ENCODE measurements at places on chromosomes 4 and X.

DNA sequence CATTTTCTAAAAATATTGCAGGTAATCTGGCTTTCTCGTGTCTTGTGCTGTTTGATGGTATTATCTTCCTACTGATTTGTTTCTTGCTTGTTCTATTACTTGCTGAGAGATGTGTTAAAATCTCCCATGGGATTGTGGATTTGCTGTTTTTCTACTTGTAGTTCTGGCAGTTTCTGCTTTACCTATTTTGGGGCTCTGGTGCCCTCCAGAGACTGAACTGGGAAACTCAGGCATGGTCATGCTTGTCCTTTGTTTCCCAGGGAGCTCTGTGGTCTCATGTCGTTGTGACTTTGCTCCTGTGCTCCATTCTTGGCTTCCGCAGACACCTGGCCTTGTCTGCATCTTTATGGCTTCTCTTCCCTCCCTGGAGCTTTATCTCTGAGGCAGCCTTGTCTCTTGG is 39.5 kb downstream of the NSD2 start:
- no peak for DNase-seq

DNA sequence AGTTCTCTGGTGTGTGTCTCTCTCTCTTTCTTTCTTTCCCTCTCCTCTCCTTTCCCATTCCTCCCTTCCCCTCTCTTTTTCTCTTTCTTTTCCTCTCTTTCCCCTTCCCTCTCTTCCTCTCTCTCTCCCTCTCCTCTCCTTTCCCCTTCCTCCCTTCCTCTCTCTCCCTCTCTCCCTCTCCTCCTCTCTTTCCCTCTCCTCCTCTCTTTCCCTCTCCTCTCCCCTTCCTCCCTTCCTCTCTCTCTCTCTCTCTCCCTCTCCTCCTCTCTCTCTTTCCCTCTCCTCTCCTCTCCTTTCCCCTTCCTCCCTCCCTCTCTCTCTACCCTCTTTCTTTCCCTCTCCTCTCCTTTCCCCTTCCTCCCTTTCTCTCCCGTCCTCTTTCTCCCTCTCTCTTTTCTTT is 12.4 kb upstream of the EOLA1 start:
- DNase-seq = no peak

DNA sequence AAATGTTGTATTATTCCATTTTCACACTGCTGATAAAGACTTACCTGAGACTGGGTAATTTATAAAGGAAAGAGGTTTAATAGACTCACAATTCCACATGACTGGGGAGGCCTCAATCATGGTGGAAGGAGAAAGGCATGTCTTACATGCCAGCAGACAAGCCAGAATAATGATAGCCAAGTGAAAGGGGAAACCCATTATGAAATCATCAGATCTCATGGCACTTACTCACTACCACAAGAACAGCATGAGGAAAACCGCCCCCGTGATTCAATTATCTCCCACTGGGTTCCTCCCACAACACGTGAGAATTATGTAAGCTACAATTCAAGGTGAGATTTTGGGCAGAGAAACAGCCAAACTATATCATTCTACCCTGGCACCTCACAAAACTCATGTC is 2535.1 kb downstream of the ARAP2 start:
- DNase-seq = no peak

DNA sequence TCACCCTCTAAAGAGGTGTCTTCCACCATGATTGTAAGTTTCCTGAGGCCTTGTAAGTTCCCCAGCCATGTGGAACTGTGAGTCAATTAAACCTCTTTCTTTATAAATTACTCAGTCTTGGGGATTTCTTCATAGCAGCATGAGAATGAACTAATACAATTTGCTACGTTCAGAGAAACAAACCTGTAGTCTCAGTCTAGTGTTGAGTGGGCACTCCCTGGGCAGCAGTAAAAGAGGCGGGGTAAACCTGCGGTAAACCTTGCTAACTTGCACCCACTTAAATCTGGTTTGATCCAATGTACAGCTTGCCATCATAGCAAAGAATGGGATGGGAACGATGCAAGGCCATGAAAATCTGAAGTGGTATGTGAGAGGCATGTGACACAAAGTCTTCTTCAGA is 22.4 kb downstream of the GRXCR1 start:
- DNase-seq = no peak

DNA sequence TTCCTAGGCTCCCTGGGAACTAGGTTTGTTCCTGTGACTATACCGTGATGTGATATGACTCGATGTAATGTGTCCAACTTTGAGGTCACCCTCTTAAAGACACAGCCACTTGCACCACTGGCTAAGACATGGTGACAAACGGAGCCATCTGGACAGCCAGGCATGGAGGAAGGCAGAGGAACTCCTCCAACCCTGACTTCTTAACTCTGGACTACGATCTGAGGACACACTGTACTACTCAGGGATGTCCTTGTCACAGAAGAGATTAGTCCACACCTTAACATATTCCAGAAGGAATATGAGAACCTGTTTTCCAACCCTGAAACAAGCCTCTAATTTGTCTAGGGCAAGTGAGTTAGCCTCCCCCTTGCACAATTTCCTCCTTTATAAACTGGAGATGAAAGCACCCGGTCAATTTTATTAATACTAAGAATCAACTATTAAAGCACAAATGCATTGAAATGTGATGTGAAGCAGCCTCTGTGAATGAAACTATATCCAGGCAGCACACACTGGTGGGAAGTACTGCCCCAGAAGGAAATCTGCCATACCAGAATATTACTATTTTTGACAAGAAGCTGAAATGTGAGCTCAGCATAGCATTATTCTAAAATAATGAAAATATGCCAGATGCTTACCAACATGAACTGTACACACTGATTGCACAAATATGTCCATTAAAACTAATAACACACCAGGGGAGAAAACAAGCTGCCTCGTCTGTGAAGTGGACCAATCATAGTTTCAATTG is 47.3 kb downstream of the TSPAN5 start:
- DNase-seq = no peak

DNA sequence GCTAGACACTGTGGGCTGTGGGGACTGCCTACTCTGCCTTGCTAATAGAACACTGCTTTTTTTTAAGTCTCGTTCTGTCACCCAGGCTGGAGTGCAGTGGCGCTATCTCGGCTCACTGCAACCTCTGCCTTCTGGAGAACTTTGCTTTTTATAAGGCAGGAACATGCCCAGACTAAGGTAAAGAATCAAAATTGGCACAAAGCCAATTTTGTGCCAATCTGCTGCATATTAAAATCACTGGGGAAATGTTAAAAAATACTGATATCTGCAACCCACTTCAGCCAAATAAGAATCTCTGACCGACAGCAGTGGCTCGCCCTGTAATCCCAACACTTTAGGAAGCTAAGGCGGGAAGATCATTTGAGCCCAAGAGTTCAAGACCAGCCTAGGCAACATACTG is 36.5 kb upstream of the CEP135 start:
- DNase-seq = no peak

DNA sequence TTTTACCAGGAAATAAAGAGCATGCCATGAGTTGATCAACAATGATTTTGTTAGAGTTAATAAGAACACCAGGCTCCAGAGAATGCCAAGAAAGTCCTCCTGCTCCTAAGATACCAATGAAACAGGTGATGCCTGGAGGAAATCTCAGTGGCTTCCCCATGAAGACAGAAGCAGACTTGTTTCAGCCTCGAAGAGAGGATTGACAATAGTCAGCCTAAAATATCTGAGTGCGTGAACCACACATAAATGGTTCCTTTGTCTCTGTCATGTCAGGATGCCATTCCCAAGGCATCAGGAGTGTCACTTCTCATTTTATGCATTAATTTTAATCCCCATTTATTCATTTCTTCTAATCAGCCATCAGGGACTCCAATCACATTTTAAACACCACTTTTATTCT is 69.6 kb downstream of the PHOX2B start:
- DNase-seq = no peak

GRCh38 chrX:153608806-153609205 is 9.9 kb upstream of the CCNQ start:
- DNase-seq = no peak

DNA sequence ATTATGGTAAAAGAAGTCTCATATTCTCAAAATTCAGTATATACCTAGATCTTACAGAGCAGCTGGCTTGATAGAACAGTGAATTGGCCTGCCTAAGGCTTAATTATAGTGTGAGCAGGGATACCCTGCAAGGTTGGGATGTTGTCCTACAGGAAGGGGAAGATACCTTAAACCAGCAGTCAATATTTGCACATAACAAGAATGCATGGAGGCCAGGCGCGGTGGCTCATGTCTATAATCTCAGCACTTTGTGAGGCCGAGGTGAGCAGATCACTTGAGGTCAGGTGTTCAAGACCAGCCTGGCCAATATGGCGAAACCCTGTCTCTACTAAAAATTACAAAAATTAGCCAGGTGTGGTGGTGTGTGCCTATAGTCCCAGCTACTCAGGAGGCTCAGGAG is 58.7 kb upstream of the ABCG2 start:
- DNase-seq = no peak

DNA sequence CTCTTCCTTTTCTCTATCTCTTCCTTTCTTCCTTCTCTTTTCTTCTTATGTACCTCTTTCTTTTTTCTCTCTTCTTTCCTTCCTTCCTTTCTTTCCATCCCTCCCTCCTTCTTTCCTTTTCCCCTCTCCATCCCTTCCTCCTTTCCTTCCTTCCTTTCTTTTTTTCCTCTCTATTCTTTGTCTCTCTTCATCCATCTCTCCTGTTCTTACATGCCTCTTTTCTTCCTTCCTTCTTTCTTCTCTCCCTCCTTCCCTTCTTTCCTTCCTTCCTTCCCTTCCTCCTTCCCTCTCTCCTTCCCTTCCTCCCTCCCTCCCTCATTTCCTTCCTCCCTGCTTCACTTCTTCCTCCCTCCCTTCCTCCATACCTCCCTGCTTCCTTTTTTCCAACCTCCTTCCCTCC is 19.2 kb upstream of the XG start:
- no peak for DNase-seq

DNA sequence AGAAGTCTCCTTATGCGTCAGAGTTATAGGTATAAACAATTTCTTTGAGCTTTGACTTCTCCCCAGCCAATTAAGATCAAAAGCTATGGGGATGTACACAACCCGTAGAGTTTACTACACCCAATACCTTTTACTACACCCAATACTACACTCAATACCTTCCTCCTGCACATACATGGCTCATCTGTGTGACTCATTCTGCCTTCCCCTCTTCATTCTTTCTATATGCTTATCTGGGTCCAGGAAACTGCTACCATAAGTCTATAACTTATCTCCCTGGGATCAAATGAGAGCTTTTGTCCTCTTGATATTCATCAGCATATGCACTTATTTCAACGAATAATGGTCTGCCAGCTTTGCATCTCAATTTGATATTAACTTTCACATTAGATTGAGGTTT is 28.2 kb downstream of the ANKRD50 start:
- DNase-seq = no peak

DNA sequence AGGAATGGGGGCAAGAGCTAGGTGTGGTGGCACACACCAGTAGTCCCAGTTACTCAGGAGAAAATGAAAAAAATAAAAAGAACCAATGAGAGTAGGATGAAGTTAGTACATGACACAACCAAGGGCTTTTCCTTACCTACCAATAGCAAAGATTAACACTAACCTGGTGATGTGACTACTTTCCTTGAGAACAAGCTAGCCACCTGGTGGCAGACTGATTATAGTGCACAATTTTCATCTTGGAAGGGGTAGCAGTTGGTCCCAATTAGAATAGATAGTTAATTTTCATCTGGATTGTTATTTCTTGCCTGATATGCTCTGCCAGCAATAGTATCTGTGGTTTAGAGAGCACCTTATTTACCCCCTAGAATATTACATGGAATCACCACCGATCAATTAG is 1216.8 kb upstream of the PABPC4L start:
- DNase-seq = no peak

GRCh38 chr4:87306056-87306455 is 16.6 kb downstream of the HSD17B13 start:
- DNase-seq = no peak

DNA sequence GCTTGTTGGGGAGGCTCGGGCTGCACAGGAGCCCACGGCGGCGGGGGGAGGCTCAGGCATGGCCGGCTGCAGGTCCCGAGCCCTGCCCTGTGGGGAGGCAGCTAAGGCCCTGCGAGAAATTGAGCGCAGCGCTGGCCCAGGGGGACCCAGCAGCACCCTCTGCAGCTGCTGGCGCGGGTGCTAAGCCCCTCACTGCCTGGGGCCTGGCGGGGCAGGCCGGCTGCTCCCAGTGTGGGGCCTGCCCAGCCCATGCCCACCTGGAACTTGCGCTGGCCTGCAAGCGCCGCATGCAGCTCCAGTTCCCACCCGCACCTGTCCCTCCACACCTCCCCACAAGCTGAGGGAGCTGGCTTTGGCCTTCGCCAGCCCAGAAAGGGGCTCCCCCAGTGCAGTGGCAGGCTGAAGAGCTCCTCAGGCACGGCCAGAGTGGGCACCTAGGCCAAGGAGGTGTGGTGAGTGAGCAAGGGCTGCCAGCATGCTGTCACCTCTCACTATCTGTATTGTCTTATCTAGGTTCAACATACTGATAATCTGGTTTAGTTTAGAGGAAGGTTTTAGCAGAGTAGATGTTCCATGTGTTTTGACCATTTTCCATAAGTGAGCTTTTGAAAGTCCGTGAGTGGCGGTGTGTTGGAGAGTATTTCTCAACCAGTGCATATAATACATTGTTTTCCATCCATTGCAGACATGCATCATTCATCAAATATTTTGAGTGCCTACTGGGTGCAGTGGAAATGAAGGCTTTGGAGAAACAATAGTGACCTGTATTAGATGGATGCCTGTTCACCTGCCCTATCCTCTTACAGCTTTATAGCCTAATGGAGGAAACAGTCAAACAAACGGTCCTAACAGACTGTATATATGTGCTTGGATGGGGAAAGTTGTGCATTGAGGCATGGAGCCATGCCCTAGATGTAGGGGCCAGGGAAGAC is 13.1 kb downstream of the PI4K2B start:
- DNase-seq = no peak

DNA sequence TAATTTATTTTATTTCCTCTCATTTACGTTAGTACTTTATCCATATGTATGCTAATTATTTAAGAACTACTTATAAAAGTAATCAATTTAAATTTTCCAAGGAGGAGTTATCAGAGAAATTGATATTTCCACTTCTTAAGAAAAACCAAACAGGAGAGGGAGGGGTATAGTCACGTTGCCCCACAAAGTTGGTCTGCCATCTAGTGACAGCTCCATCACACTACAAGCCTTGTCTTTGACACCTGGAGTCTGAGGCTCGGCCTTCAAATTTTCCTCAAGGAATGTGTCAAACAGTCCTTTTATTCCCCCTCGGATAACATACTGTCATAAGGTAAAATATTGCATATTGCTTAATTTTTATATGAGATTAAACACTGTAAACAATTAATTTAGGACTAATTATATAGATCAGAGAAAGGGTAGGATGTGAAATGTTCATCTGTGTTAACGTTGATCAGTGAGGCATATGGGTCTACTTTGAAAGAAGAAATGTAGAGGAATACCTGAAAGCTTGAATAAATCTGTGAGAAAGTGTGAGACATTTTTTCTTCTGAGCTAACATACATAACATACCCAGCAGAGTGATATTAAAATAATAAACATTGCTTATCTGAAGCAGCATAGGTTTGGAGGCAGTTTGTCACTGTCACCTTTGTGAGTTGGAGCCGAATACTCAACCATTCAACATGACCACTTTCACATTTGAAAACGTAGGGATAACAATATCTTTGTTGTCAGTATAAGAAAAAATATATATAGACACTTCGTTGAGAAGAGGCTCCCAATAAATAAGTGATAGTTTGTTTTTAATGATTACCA is 114.4 kb downstream of the GLRA3 start:
- peak; percentile 22 for DNase-seq

Measured in NCI-H748 treated with DMSO at 0.1 percent for 48 hours (cell line).